ENCODE measurements at places on chromosomes 4 and X. TPM values are rescaled to one million over a fixed set of nuclear protein-coding genes. Genes with fewer than 3 reads are reported as not detected.

The CT55 gene
- not detected for total RNA-seq

The FAT4 gene
- total RNA-seq = 35.3 TPM

The CT45A3 gene
- total RNA-seq = not detected

The ODAPH gene
- not detected for total RNA-seq

The BMP3 gene
- 7.6 TPM for total RNA-seq

The MAGEA9B gene
- not detected for total RNA-seq
